COLO829 (cell line): ENCODE measurements at places on chromosomes 5 and 9.

- no peak for DNase-seq
These were observed 112.2 kb downstream of the MAST4 start for GRCh38 chr5:66708368-66708767.

DNA sequence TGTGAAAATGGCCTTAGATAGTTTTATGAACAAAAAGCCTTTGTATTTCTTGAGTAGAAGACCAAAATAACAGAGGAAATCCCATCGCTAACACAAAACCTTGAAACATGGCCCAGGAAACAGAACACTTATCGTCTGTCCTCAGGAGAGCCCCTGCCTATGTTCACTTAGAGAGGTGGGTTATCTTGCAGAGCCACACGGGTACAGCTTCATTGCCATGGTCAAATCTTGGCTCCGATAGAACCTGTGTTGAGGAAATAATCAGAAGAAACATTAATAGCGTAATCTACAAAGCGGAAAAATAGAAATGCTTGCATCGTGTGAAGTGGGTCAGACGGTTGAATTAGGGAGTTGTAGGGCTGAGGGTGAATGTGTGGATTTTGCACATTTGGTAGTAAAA is 216.1 kb downstream of the MAST4 start:
- no peak for DNase-seq

DNA sequence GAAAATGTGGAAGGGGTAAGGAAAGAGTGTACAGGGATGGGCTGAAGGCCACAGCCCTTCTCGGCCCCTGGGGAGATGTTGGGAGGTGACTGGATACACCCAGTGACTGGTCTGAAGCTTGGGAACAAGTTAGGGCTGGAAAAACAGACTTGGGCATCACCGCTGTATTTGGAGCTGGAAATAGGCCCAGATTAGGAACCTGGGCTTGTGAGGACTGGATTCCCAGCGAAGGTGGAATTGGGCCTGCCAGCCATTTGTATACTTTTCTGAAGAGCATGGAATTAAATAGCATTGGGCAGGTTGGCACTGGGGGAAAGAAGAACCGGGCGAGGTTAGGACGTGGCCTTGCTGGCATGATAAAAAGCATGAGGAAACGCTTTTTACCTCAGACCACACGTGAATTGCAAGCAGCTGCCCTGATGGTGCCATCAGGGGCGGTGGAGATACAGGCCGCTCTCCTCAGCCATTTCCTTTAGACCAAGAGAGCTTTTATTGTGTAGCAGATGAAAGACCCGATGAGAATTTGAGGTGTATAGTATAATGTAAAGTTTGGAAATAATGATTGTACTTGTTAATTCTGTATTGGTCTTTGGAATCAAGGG is 37.8 kb downstream of the OTULIN start:
- DNase-seq = no peak

DNA sequence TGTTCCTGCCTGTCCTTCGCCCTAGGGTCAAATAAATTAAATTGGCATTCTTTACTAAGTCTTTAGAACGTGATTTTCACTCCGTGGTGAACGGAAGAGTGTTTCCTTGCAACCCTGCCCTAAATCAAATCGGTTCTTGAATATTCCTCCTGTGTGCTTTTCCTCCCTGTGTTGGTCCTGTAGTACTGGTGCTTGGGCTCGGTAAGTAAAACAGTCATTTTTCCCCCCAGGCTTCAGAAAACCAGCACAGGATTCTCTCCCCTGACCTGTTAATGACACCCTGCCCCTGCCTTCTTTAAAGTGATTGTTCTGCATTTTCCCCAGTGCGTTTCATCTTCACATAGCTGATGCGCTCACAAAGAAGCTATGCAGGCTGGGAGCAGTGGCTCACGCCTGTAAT is 96.0 kb downstream of the AK8 start:
- no peak for DNase-seq

DNA sequence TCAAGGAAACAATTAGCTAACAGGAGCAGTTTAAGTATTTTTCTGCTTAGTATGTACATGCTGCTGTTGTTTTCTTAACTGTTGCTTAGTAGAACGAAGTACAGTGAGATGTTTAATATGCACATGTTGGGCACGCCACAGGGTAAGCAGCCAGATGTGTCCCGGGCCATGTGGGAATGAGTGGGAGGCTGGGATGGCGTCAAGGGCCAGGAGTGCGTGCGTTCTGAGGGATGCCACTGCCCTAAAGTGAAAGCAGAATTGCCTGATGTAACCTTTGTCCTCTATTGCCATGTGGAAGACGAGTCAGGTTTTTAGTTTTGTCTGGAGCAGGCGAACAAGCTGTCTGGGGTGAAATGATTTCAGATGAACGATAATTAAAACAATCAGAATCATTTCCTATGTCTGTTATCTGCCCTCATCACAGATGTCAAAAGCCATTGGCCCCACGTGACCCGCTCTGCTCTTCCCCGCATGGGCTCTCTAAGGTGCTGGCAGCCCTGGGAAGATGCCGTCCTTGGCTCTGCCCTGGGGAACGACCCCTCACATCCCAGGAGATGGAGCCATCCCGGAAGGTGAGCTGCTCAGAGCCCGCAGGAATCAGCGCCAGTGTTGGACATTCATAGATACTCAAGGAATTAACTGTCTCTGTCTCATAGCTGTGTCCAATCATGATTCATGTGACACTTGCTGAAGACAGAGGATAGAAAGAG is 356.6 kb upstream of the IRX4 start:
- DNase-seq = no peak

- DNase-seq = no peak
These were observed 50.5 kb downstream of the HACD4 start for GRCh38 chr9:20980832-20981455.

DNA sequence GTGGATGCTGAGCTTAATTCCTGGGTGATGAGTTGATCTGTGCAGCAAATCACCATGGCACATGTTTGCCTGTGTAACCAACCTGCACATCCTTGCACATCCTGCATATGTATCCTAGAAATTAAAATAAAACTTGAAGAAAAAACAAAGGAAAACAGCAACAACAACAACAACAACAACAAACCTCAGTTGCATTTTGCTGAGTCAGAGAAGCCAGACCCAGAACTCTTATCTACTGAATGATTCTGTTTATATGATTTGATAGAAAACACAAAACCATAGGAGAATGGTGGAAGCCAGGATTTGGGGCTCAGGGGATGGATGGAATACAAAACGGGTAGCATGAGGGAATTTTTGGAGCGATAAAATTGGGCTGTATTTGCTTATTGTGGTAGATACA is 215.8 kb upstream of the PPP1R2B start:
- no peak for DNase-seq

DNA sequence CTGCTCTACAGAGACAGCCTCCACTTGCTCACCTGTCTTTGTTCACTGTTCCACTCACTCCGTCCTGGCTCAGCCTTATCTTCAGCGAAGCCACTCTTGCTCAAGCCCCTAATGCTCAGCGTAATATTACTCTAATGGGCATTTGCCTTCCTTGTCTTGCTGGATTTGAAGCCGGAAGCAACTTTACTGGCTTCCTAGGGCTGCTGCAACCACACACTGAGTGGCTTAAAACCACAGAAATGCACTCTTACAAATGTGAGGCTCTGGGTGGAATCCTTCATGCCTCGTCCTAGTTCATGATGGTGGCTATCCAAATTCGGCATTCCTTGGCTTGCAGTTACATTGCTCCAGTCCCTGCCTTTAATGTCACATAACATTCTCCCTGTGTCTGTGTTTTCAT is 85.5 kb upstream of the MARCHF11 start:
- no peak for DNase-seq

GRCh38 chr5:132497488-132497997 is 7.0 kb upstream of the IRF1 start:
- DNase-seq = peak; percentile 77
